ENCODE measurements at places on chromosomes 1 and 21. TPM values are rescaled to one million over a fixed set of nuclear protein-coding genes. Genes with fewer than 3 reads are reported as not detected.

DNA sequence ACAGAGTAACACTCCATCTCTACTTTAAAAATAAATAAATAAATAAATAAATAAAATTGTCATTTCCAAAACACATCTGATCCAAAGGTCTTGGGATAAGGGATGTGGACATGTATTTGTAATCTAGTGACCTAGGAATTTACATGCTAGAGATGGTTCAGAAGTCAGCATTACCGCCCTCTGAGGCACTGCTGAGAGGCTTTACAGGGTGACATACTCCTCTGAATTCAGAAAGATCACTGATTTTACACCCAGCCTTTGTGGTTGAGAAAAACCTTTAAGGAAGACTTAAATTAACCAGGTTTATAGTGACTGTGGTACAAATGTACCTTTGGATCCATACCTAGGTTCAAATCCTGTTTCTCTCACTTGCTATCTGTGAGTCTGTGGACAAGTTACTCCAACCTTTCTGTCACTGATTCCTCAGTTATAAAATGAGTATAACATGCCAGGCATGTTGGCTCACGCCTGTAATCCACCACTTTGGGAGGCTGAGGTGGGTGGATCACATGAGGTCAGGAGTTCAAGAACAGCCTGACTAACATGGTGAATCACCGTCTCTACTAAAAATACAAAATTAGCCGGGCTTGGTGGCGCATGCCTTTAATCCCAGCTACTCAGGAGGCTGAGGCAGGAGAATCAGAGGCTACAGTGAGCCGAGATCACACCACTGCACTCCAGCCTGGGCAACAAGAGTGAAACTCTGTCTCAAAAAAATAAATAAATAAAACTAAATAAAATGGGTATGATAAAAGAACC is 20.1 kb downstream of the OSBPL9 start:
- peaks cover 76% of the 10 kb centered on the region for H3K4me1 ChIP-seq
- H3K27me3 ChIP-seq: no peaks in the 10 kb centered on the region
- no peaks in the 10 kb centered on the region for H3K36me3 ChIP-seq
- DNase-seq: peak; percentile 80

DNA sequence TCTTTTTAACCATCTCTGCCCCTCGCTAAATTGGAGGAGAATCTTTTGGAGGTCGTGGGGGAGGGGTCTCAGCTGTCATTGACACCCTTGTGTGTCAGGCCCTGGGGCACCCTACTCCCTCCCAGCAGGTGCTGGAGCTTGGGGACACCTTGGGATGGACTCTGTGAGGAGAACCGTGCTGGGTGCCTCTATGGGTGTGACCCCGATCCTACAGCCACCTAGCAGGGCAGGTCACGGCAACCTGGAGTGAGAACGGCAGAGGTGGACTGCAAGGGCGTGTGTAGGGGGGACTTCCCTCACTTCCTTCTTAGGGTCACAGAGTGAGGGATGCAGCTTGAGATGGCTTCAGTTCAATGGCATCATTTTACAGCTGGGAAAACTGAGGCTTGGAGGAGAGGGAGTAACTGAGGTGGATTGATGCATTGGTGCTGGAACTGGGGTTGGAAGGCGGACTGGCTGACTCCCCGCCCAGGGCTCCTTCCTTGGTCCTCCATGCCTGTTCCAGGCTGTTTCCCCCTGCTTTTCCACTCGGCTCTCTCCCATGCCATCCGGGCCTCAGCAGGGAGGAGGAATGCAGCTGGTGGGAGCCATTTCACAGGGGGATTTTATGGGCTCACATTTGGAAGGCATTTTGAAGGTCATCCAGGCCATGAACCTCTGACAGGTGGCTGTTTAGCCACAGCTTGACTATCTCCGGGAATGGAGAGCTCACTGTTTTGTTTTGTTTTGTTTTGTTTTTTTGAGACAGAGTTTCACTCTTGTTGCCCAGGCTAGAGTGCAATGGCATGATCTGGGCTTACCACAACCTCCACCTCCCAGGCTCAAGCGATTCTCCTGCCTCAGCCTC is 18.8 kb upstream of the ARHGEF10L start:
- DNase-seq: no peak
- no peaks in the 10 kb centered on the region for H3K4me1 ChIP-seq
- no peak overlapping the region for H3K27ac ChIP-seq

DNA sequence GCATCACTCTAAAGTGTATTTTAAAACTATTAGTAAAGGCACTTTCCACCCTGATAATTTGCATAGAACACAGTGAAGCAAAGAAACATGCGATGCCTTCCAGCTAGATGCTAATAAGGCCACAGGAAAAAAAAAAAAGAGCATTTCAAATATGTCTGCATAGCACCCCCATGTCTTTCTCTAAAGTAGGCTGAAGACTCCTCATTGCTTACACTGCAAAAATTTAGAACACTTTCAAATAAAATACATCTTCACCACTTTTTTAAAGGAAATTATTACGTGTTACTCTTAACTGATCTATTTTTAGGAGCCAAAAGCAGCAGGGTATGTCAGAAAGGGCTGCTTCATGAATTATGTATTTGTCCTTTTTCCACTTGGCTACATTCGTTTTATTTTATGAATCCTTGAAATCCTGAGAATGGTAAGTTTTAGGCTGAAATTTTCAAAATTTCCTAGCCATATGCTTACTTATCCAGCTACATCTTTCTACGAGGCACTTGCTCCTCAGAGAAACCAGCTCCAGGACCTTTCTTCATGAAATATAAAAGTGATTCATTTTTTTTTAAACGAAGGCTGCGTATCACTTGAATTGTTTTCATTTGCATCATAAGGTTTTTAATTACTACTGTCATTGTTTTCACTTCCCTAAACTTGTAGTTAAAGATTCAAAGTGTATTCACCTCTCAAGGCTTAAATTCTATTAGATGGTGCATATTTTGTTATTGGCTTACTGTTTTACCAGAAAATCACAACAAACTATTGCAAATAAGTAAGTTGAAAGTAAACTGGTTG is 513.0 kb downstream of the PTPRC start:
- no peak for DNase-seq
- no peaks in the 10 kb centered on the region for H3K36me3 ChIP-seq
- no peak overlapping the region for H3K27ac ChIP-seq
- no peak overlapping the region for H3K4me3 ChIP-seq
- H3K27me3 ChIP-seq: no peaks in the 10 kb centered on the region

DNA sequence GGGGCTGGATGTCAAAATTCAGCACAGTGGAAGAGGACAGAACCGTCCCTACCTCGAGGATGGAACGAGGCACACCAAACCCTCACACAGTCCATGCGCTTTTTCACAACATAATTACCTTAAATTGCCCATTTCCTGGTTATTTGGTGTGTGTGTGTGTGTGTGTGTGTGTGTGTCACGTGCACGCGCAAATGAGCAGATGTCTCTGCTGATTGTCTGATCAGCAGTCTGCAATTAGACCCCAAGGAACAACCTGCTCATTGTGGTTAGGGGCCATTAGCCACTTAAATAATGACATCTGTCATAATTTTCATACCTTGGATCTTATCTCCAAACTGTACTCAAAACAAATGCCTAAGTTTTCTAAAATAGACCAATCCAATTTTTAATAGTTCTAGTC is 23.2 kb downstream of the AVPR1B start:
- no peak for DNase-seq
- H3K4me3 ChIP-seq: no peak overlapping the region
- H3K27me3 ChIP-seq: no peaks in the 10 kb centered on the region
- H3K4me1 ChIP-seq: no peaks in the 10 kb centered on the region
- no peaks in the 10 kb centered on the region for H3K36me3 ChIP-seq
- H3K27ac ChIP-seq: no peak overlapping the region

Gene FAM177B
- not detected for total RNA-seq

GRCh38 chr1:38006008-38006828 is 904 bp upstream of the FHL3 start:
- peak overlapping the region; percentile 98 for H3K27ac ChIP-seq
- H3K27me3 ChIP-seq: no peaks in the 10 kb centered on the region
- peaks cover 61% of the 10 kb centered on the region for H3K4me1 ChIP-seq
- H3K4me3 ChIP-seq: peak overlapping the region; percentile 84
- peak; percentile 78 for DNase-seq

DNA sequence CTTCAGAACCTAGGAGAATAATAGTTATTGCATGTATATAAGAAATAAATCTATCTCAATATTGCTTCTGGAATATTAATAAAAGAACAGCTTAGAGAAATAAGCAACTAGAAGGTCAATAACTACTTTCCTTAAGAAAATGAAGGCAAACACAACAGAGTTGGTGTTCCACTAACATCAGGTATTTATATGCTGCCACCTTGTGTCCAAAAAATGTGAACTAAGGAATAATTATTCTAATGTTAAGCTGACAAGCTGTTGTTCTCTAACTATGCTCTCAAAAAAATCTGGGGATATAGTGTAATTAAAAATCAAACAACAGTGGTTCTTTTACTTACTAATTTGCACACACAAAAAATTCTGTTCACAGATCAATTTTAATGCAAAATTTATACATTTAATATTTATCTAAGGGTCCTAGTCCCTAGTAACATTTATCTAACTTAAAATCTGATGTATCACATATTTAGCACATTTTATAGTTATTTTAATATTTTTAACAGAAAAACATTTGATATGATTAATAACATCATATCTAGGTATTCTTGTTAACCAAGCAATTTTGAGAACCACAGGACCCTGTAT is 39.6 kb downstream of the UCHL5 start:
- H3K4me3 ChIP-seq: no peak overlapping the region
- H3K27me3 ChIP-seq: no peaks in the 10 kb centered on the region
- peaks cover 51% of the 10 kb centered on the region for H3K36me3 ChIP-seq
- no peaks in the 10 kb centered on the region for H3K4me1 ChIP-seq
- no peak overlapping the region for H3K27ac ChIP-seq

Gene SERPINC1
- not detected for total RNA-seq

Gene TCHH
- not detected for total RNA-seq

Gene PIK3C2B
- total RNA-seq: 13.8 TPM

DNA sequence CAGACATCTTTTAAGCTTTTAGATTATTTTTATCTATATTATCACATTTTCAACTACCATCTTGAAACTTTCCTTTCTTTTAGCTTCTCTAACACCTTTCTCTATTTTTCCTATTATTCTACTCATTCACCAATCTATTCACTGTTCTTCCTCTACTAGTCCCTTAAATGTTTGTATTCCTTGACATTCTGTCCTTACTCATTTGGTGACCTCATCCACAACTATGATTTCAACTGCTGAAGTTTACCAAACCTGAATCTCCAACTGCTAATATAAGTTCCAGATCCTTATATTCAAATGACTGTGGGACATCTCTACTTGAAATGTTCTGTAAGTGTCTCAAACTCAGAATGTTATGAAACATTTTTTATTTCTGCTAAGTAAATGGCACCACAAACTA is 49.2 kb downstream of the TUT4 start:
- H3K27ac ChIP-seq: no peak overlapping the region
- no peaks in the 10 kb centered on the region for H3K36me3 ChIP-seq
- no peak for DNase-seq
- H3K4me3 ChIP-seq: no peak overlapping the region
- H3K27me3 ChIP-seq: no peaks in the 10 kb centered on the region
- no peaks in the 10 kb centered on the region for H3K4me1 ChIP-seq

Gene ANKRD45
- total RNA-seq: not detected

- DNase-seq: no peak
- no peak overlapping the region for H3K27ac ChIP-seq
- H3K27me3 ChIP-seq: peaks cover 1% of the 10 kb centered on the region
- no peaks in the 10 kb centered on the region for H3K4me1 ChIP-seq
Measured at GRCh38 chr1:18618546-18619466, 11.8 kb upstream of the PAX7 start.

DNA sequence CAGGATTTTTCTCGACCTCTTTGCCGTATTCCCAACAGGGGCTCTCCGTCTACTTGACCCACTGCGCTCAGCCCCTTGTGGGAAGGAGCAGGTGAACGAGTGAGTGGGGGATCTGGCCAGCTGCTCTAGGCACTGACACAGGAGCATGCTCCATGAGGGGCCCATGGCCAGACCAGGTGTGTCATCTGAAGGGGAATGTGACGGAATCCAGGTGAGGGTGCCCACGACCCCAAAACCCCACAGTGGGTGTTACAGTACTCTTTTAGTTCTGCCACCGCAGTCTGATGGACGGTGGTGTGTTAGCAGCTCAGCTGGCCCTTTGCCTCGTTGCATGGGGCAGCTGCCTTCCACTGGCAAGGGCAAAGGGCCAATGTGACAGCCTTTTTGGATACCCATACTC is 601.4 kb upstream of the NCAM2 start:
- H3K27ac ChIP-seq: no peak overlapping the region
- no peaks in the 10 kb centered on the region for H3K36me3 ChIP-seq

- no peak for DNase-seq
- no peaks in the 10 kb centered on the region for H3K27me3 ChIP-seq
- H3K4me3 ChIP-seq: no peak overlapping the region
Measured at GRCh38 chr21:15211491-15212133, 146.8 kb upstream of the NRIP1 start.

GRCh38 chr1:28668956-28669723 is 556 bp downstream of the GMEB1 start:
- peak; percentile 81 for DNase-seq
- peak overlapping the region; percentile 82 for H3K4me3 ChIP-seq
- H3K4me1 ChIP-seq: peaks cover 5% of the 10 kb centered on the region
- no peaks in the 10 kb centered on the region for H3K36me3 ChIP-seq
- peak overlapping the region; percentile 99 for H3K27ac ChIP-seq

DNA sequence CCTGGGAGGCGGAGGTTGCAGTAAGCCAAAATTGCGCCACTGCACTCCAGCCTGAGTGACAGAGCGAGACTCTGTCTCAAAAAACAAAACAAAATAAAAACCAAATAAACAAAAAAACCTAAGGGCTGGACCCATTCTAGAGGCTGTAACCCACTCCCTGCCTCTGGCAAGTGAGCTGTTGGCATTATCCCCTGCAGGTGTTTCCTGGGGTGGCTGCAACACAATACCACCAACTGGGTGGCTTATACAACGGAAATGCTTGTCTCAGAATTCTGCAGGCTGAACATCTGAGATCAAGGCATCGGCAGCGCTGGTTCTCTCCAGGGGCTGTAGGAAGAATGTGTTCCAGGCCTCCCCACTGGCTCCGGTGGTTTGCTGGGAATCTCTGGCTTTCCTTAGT is 15.2 kb downstream of the LRRC38 start:
- H3K4me3 ChIP-seq: no peak overlapping the region
- H3K27me3 ChIP-seq: no peaks in the 10 kb centered on the region
- no peak for DNase-seq
- H3K36me3 ChIP-seq: no peaks in the 10 kb centered on the region

GRCh38 chr1:241592273-241592958 is 47.8 kb downstream of the CHML start:
- H3K27me3 ChIP-seq: no peaks in the 10 kb centered on the region
- no peak for DNase-seq
- no peak overlapping the region for H3K4me3 ChIP-seq

GRCh38 chr1:151443846-151444782 is 15.2 kb downstream of the POGZ start:
- peaks cover 44% of the 10 kb centered on the region for H3K4me1 ChIP-seq
- H3K27ac ChIP-seq: peak overlapping the region; percentile 26
- H3K4me3 ChIP-seq: no peak overlapping the region
- DNase-seq: no peak
- H3K27me3 ChIP-seq: no peaks in the 10 kb centered on the region
- H3K36me3 ChIP-seq: peaks cover 21% of the 10 kb centered on the region

DNA sequence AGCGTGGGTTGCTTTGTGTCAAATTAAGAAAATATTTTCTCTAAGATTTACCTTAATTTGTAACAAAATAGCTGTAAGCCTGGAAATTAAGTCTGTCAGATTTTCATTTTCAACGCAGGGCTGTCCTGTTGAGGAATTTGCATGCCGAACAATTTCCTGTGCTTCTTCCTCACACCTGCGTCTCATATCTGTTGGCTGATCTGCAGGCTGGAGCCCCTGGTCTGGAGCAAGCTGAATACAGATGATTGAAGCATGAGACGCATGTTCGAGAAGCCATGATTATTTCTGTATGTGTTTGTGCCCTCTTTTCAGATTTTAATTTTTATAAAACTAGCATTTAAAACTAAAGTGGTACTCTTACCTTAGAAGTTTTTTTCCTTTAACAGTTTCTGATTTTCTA is 9.8 kb downstream of the MIXL1 start:
- DNase-seq: no peak
- no peaks in the 10 kb centered on the region for H3K36me3 ChIP-seq
- H3K27me3 ChIP-seq: no peaks in the 10 kb centered on the region

Gene FMO4
- total RNA-seq: 0.59 TPM
